ENCODE measurements at places on chromosomes 12 and 14.

DNA sequence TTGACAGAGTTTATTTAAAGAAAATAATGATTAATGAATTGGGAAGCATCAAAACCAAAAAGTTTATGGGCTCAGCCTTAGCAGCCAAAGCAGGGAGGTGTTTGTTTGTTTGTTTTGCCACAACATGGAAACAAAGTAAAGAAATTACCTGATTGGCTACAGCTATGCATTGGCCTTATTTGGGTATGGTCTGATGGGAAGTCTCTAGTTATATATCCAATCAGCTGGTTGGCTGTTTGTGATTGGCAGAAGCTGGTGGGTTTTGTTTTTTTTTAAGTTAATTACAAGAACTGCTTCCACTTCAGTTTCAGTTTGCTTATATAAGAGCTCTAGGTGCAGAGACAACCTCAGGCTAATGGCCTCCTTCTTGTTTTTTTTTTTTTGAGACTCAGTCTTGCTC is 4.6 kb upstream of the LEMD3 start:
- H3K27ac ChIP-seq: no peak overlapping the region
- no peaks in the 10 kb centered on the region for H3K27me3 ChIP-seq
- no peak overlapping the region for H3K4me3 ChIP-seq
- no peak for DNase-seq
- no peaks in the 10 kb centered on the region for H3K36me3 ChIP-seq
- H3K4me1 ChIP-seq: peaks cover 4% of the 10 kb centered on the region

- H3K27ac ChIP-seq: no peak overlapping the region
- no peak overlapping the region for H3K4me3 ChIP-seq
- DNase-seq: no peak
- H3K36me3 ChIP-seq: no peaks in the 10 kb centered on the region
Observed at GRCh38 chr12:117072736-117073490, 26.3 kb downstream of the TESC start.

GRCh38 chr14:95352481-95352880 is 32.8 kb upstream of the CLMN start:
- H3K4me1 ChIP-seq: no peaks in the 10 kb centered on the region
- H3K36me3 ChIP-seq: no peaks in the 10 kb centered on the region
- DNase-seq: no peak
- H3K27me3 ChIP-seq: no peaks in the 10 kb centered on the region
- H3K4me3 ChIP-seq: no peak overlapping the region

GRCh38 chr14:96363751-96364336 is 518 bp downstream of the GSKIP start:
- H3K27ac ChIP-seq: peak overlapping the region; percentile 76
- peak; percentile 24 for DNase-seq
- peaks cover 55% of the 10 kb centered on the region for H3K4me1 ChIP-seq
- H3K27me3 ChIP-seq: no peaks in the 10 kb centered on the region
- peak overlapping the region; percentile 90 for H3K4me3 ChIP-seq

DNA sequence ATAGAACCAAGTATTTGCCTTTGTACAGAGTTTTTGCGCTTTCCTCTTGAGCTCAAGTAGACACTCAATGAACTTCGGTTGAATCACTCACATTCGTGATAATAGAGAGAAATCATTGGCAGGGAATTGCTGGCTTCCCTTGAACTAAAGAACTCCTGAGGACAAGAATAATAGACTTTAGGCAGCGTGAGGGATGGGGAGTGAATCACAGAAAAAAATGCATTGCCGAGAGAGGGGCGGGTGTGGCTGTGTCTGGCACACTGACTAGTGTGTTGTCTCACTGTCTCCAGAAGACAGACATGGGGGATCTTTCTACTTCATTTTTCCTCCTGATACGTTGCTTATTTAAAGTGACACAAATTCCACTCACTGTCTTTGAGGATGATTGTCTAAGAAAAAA is 805.2 kb downstream of the BCL11B start:
- no peak for DNase-seq
- H3K4me1 ChIP-seq: no peaks in the 10 kb centered on the region
- no peaks in the 10 kb centered on the region for H3K36me3 ChIP-seq
- H3K4me3 ChIP-seq: no peak overlapping the region
- H3K27me3 ChIP-seq: no peaks in the 10 kb centered on the region
